ENCODE measurements at places on chromosomes 16 and 17.

DNA sequence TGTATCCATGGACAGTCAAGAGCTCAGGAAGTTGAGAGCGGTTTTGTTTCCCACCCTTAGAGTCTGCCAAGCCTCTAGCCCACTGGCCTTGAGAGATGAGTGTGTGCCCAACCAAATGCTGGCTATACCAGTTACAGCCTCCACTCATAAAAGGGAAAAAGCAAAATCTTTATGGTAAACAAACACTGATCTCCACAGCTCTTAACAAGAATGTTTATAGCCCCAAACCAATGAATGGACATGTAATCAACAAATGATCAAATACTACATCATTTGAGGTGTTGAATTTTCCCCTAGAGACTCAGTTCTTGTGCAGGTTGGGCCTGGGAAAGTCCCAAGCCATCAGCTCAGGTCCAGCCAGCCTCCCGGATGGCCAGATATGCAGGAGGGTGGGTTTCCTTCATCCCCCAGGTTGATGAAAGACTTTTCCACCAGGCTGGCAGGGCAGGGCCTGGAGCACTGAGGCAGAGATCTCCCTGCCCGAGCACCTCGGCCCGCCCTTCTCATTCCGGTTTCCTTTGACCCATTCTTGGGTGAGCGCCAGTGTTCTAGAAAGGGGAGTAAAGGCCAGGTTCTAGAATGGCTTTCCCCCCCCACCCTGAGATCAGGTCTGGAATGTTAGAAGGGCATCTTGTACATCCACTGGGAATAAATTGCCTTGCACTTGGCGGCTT lies 3.9 kb upstream of the EFTUD2 start:
- no peak for DNase-seq

DNA sequence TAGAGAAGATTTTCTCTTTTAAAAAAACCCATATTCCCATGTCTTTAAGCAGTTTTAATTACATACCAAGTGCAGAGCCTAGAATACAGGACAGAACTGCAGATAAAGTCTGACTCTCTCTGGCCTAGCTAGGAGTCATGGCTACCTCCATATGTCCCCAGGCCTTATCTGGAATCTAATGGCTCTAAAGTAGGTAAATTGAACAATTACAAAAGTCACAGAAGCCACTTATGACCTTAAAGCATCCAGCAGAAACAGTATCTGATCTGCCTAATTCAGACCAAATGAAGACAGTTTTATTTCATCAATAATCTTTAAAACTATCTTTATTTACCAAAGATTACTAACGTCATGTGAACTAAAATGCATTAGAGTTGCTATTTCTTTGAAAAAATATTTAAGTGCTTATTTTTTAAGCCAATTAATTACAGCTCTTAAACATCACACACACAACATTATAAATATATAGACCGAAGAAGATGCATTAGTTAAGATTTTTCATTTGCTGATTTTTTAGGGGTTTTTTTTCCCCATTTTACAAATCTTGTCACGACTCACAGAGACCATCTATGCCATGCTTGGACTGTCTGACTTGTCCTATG lies 28.7 kb downstream of the PMM2 start:
- no peak for DNase-seq

DNA sequence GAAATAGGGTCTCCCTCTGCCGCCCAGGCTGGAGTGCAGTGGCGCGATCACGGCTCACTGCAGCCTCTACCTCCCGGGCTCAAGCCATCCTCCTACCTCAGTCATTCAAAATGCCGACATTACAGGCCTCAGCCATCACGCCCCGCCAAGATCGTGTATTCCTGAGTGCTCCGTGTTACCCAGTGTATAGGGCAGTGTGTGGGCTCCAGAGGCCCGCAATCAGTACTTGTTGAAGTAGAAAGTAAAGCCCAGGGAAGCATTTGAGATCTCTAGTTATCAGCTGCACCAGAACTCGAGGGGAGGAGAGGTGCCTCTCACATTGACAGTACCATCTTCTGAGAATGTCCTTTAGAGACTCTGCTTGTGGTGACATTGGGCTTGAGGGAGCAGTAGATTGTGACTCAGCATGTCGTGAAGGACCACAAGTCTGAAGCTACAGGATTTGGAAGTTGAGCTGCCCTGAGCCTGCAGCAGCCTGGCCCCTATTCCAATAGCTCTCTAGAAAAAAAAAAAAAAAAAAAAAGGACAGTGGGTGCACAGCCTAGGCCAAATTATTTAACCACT lies 1.1 kb upstream of the PRPSAP1 start:
- DNase-seq = no peak

- no peak for DNase-seq
Measured at GRCh38 chr17:17181666-17182597, 24.2 kb downstream of the PLD6 start.

DNA sequence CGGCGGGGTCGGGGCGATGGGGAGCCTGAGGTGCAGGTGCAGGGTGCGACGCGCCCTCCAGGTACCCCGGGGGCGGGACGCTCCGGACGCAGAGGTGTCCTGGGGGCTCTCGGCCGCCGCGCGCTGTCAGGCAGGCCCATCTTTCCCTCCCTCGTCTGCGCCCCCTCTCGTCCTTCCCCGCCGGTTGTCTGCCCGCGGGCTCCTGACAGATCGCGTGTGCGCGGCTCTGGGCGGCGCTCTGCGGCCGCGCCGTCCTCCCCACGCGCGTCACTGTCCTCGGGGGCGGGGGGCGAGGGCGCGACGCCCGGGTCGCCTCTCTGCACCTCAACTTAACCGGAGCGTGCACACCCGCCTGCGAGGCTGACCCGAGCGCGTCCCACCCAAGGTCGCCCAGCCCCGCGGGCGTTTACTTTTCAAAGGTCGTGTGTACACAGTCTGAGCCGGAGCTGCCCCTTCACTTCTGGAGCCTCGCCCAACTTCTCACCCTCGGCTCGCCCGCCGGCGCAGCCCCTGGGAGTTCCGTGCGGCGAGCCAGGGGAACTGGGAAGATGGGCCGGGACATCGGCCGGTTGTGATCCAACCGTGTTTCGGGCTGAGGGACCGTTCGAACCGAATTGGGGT lies 512 bp downstream of the AKAP1 start:
- DNase-seq = peak; percentile 37

- DNase-seq = no peak
Measured at GRCh38 chr17:74502861-74503260, 28.4 kb downstream of the CD300LB start.

GRCh38 chr16:53905028-53905427 lies 201.1 kb downstream of the FTO start:
- DNase-seq = no peak
